ENCODE measurements at places on chromosomes 3 and 15.
A peak's percentile ranks its signal among the peaks of the same experiment; 100 is the strongest.

DNA sequence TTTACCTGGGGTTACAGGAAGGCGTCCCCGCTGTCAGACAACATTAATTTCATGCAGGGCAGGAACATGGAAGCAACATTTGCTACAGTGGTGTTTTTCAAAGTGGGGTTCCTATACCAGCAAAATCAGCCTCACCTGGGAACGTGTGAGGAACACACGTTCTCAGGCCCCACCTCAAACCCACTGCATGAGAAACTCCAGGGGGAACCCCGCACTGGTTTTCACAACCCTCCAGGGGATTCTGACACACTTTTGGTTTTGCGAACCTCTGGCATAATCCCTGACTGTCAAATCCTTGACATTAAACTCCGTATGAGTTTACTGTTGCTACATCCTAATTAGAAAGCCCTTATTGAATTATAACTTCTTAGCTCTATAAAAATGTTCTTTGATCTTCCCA lies 127.7 kb downstream of the LRRK1 start:
- no peak for DNase-seq

DNA sequence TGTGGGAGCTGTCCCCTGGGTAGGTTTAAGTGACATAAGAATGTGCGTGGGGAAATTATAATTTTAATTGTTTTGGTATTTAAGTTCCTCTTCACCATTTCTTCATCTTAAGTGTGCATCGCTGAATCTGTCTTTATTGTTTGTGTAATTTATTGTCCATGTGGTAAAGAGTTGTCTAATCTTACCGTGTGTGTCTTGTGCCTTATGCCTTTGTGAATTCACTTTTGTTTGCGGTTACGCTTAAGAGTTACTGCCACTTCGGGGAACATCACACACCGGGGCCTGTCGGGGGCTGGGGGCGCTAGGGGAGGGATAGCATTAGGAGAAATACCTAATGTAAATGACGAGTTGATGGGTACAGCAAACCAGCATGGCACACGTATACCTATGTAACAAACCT lies 767 bp downstream of the WDR48 start:
- DNase-seq, result no peak

DNA sequence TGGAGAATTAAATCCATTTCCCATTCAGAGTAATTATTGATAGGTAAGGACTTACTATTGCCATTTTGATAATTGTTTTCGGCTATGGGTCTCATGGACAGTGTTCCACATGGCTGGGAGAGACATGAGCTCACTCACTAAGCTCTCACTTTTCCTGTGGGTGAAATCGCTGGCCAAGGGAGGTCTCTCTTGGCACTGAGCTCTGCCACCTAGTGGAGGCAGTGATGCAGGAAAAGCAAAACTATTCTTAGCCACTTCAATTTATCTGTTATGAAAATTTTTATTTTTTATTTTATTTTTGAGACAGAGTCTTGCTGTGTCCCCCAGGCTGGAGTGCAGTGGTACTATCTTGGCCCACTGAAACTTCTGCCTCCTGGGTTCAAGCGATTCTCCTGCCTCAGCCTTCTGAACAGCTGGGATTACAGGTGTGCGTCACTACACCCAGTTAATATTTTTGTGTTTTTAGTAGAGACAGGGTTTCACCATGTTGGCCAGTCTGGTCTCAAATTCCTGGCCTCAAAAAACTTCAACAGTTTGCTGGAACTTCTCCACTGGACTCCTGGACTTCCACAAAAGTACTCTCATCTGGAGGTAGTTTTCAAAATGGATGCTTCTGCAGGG lies 4.7 kb upstream of the RNF13 start:
- peak; percentile 18 for DNase-seq

DNA sequence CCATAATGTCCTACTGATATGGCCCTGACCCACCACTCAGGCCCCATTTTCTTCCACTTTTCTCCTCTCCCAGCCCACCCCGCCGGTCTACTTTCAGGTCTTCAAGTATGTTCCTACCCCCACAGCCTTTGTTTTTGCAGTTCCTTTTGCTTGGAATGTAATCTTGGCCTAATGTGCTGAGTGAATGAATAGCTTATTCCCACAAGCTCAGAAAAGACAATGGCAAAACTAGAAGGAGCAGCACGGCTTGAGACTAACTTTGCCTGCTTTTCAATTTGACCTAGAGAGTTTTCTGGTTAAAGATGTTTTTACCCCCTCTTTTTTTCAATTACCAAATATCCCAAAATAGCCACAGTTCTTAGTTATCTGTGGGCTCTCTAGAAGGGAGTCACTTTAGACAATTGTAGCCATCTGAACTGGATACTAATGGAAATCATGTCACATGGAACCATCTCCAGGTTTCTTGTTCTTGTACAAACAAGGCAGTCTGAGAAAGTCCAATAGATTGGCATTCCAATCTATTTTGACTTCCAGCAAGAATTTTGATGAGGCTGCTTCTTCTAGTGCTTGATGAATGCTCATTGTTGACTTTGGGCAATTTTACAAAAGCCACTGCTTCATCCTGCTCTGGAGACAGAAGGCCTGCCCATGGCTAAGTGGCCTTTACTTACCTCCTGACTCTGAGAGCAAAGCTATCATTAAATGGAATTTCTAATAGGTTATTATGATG lies 16.3 kb upstream of the LMCD1 start:
- no peak for DNase-seq

DNA sequence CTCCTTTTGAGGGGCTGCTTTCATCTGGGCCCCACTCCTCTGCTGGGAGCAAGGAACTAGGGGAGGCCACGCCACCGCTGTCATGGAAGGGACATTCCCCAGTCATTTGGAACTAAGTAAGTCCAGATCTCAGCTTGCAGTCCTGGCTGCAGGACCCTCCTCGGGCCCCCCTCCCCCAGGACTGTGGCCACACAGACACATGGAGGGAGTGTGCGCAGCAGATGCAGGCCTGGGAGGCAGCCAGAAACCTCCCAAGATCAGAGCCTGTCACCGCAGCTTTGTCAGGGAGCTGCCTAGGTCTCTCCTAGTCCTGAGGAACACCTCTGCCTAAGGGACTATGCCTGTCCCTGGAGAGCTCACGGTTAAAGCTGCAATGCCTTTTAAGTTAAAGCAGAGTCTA lies 7.3 kb upstream of the SEMA3F start:
- no peak for DNase-seq

Measured in activated CD4-positive, alpha-beta T cell treated with anti-CD3 and anti-CD28 coated beads for 24 hours (primary cell).